ENCODE measurements at places on chromosomes 12 and 14. TPM values are rescaled to one million over a fixed set of nuclear protein-coding genes. Genes with fewer than 3 reads are reported as not detected.
A peak's percentile ranks its signal among the peaks of the same experiment; 100 is the strongest.

The SYNDIG1L gene
- not detected for total RNA-seq

The ZNF140 gene
- total RNA-seq = 19.7 TPM

The ABCC9 gene
- under 0.01 TPM for total RNA-seq

The OVCH1 gene
- total RNA-seq = not detected

The SPIC gene
- total RNA-seq = not detected

The C12orf54 gene
- 0.27 TPM for total RNA-seq

The AACS gene
- total RNA-seq = 16.7 TPM

The EIF2B2 gene
- 45.5 TPM for total RNA-seq

The PPP1R36 gene
- not detected for total RNA-seq

GRCh38 chr12:70645494-70646317, 8.5 kb upstream of the PTPRB start:
- peak; percentile 68 for DNase-seq

DNA sequence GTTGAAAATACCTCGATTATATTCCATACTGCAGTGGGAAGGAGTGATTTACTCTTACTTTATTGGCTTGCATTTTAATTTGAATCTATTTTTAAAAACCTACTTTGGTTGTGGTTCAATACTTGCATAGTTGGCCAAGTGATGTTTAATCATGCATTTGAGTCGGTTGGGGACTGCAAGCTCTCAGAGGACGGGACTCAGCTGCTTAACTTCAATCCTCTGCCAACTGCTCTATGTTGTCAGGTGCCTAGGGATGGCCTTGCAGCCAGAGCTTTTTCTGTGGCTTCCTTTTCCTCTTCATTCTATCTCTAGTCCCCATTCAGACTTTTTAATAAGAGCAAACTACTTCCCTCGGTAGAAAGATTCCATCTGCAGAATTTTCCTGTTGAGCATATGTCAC, 53.4 kb upstream of the KRR1 start:
- DNase-seq = no peak

DNA sequence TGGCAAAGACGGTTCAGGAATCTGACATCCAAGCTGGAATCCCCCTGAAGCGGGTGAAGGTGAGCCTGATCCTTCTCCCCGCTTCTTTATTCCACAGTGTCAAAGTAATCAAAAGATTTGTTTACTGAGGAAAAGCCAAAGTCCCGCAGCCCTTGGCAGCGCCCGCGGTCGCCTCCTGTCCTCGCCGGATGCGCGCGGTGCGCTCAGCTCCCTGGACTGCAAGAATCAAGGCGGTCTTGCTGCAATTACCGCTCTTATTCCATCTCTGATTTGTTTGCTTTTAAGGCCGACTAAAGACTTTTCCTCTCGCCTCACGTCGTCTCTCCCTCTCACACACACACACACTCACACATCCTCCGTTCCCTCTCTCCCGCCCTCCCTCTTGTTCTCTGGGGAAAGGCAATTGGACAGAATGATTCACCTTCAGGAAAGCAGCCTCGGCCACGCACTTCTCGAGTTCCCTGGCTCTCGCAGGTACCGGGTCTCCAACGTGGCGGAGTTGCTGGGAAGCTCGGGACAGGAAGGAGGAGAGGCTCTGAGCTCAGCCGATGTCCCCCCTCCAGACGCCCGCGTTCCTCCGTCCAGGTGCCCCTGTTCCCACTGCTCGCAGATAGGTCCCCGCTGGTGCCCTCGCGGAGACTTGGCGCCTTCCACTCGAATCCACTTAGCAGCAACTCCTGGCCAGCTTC, 68.6 kb upstream of the USP15 start:
- peak; percentile 30 for DNase-seq

DNA sequence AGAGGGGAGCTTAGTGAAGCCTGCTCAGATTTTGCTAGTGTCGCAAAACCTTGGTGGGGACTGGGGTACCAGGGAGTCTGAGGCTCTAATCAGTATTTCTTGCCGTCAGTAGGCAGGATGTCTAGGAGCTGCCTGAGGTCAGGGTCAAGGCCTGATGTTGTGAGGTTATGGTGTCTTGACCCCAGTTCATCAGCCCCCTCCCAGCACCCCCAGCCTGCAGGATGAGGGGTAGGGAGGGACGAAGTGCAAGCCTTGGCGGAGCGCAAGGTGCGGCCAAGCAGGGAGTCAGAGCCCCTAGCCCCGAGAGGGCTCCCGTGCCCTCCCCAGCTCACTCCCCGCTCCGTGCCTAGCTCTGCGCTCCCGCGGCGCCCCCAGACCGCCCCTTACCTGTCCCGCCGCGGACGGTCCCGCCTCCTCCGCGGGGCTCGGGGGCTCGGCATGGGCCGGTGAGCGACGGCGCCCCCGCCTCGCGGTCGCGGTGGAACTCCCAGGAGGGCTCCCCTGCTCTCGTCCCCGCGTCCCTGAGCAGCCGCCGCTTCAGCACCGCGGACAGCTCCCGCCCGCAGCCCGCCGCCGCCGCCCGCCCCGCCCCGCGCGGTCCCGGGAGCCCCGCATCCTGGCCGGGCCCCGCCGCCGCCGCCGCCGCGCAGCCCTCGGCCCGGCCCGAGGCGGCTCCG, 347 bp downstream of the SYNDIG1L start:
- peak; percentile 64 for DNase-seq

GRCh38 chr12:126891789-126892188, 1375.2 kb upstream of the TMEM132C start:
- DNase-seq = no peak

- no peak for DNase-seq
These were observed 48.2 kb upstream of the DLK1 start for GRCh38 chr14:100678469-100678828.

DNA sequence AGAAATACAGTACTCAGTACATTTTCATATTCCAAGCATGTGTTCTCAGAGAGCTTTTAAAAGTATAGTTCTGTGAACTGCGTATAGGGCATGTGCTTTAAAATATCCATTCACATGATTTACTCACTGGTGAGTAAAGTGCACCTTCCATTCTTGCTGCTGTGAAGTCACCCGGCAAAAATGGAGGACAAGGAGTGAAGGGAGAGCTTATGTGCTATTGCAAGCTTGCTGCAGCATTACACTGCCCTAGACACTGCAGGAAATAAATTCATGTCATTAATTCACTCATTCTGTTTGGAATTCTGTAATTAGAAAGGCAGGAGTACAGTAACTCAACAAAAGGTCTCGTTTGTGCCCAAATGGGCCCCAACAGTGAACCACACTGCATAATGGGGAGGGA, 347.8 kb downstream of the PRKD1 start:
- no peak for DNase-seq

DNA sequence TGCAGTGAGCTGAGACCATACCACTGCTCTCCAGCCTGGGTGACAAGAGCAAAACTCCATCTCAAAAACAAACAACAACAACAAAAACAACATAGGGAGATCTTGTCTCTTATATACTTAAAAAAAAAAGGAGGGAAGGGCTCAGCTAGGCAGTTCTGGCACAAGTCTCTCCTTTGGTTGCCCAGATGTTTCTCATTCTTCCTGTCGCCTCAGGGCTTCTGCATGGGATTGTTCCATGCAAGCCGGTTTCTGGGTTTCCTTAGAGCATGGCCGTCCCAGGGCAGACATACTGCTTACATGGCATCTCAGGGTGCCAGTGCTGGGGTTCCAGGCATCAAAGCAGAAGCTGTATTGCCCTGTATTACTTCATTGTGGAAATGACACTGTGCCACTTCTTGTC, 5.2 kb upstream of the SLC8B1 start:
- DNase-seq = no peak

DNA sequence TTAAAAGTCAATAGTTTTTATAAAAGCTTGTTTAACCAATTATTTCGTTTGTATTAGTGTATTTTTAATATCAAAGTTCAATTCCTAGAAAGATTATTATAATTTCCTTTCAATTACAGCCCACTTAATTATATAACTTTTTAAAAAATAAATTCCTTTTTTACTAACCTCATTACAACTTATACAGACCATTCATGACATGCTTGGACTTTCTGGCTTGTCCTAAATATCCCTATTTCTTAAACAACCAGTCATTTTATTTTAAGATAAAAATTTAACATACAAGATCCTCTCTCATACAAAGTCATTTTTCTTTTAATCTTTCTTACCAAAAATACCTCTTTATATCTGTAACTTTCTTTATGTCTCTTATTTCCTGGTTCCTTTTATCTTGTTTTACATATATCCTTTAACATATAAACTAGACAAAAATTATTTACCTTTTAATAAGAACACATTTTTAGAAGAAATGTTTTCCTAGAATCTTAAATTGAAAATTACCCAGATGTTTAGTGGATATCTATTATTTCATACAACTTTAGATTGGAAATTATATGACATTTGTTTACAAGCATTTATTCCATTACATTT, 10.4 kb upstream of the TMEM263 start:
- DNase-seq = no peak

GRCh38 chr14:78644824-78645559, 474.8 kb downstream of the NRXN3 start:
- no peak for DNase-seq

- no peak for DNase-seq
These were observed 15.7 kb upstream of the ANO2 start for GRCh38 chr12:5960783-5961182.

DNA sequence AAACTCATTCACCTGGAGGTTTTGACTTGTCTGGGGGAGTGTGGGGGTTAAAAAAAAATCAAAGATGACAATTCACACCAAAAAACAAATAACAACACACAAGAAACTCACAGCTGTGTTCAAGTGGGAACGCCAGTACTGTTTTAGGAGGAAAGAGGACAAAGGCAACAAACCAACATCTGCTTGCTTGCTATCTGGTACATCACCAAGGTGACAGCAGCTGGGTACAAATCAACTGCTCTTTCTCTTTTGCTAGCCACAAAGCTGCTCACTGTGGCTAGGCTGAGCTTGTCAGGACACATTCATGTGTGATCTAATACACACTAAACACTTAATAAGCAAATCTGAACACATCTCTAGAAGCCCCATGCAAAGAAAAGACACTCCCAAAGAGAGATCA, 128.0 kb upstream of the RAP1B start:
- DNase-seq = no peak

DNA sequence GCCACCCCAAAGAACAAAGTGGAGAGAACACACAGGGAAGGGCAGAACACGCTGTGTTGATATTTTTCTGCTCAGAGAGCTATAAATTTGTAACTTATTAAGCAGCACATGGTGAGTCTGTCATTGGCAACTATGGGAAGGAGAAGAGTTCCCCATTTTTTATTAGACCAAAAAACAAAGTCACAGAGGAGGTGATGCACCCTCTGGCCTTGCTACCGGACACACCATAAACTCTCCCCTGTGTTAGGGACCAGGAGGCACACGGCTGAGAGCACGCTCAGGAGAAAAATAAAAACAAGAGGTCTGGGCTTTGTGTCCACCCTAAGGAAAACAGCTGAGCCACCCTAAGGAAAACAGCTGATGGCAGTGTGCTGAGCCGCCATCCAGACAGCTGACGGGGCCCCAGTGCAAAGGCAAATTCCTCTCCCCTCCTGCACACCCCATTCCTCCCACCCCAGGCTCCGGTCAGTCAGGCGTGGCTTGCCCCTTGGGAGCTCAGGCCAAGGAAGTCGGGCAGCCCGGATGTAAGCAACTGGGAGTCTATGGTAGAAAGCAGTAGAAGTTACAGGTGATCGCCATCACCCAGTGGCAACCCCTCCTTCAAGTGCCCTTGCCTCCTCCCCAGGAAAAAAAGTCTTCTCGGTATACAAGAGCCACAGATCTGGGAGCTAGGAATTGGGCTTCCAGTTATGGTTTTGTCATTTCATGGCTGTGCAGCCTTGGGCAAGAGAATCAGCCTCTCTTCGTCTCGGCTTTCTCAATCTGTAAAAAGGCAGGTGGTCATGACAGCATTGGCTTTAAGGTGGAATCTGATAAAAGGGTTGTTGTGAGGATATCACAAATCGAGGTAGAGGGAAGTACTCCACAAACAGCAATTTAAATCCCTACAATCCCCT, 2.4 kb downstream of the PXN start:
- DNase-seq = no peak

GRCh38 chr14:71466251-71466650, 466.0 kb upstream of the RGS6 start:
- no peak for DNase-seq

- no peak for DNase-seq
These were observed 3.0 kb downstream of the ENDOU start for GRCh38 chr12:47722136-47722834.

GRCh38 chr14:68947802-68948201, 31.3 kb downstream of the ACTN1 start:
- peak; percentile 35 for DNase-seq

DNA sequence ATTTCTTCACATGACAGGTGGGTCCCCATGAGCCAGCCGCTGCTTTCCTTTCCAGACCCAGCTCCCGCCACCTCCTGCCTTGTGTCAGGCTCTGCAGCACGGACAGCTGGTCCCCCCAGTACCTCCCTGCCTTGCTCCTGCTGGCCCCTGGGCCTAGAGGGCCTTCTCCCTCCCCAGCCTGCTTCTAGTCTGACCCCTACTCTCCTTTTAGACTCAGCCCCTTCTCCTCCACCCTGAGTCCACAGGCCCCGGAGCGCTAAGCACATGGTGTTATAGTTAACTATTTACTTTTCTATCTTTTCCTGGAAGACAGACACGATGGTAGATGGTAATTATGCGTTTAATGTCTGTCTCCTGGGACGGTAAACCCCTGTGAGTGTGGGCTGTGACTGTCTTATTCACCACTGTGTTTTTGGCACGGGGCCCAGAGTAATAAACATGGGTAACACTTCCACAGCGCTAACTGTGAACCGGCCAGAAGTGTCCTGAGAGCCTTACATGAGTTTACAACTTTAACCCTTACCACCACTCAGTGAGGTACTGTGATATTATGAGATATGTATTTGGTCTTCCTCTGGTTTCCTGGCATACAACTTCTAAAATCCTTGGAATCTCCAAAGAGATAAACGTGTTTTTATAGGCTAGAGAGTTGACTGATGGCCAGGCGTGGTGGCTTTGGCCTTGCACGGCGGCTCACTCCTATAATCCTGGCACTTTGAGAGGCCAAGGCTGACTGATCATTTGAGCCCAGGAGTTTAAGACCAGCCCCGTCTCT, 41.2 kb downstream of the DGLUCY start:
- DNase-seq = peak; percentile 71

GRCh38 chr12:93970900-93971688, 177.3 kb upstream of the PLXNC1 start:
- DNase-seq = no peak

DNA sequence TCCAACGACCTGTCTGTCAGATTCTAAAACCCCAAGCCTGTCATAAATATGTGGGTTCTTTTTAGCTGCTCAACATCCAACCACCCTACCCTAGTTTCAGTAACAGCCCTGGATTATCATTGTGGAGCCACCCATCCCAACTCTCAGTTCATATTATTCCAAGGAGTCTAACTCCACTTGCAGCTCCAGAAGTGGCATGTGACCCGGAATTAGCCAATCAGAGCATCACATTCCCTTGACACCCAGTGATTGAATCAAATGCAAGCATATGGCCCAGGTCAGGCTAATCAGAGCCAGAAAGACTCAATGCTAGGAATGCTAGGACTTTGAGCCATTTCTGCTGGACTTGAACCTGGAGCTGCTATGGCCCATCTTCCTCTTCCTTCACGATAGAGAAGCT, 17.1 kb upstream of the HSP90B1 start:
- DNase-seq = no peak

DNA sequence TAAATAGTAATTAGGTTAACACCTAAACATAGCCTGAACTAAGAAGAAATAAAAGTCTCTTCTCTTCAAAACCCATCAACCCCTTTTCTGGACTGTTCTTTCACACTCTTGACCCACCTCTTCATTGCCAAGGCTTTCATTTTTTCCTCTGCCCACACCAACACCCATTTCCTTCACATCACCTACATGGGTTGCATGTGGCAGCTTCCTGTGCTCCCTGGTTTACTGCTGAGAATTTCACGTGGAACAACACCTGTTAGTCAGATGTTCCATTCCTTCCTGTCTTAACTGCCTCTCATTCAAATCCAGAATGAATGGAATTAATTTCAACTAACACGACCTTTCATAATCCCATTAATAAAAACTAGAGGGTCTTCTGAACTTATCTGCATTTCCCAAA, 157.3 kb downstream of the BCAT1 start:
- no peak for DNase-seq
